ENCODE measurements at places on chromosomes 12 and 14.

DNA sequence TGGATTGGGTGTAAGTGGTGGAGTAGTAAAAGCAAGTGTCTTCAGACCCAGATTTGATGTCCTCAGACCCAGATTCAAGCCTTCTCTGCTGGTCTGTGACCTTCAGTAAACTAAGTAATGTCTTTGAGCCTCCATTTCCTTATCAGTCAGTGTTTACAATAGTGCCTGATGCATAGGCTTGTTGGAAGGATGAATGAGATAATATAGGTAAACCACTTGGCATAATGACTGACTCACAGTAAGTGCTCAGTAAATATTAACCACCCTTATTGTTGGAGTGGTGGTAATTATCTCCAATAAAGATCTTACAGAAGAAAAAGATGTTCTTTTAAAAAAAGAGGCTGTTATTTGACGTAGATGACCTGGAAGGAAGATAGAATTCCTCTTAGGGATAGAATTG is 86.2 kb downstream of the IGF1 start:
- DNase-seq: no peak

DNA sequence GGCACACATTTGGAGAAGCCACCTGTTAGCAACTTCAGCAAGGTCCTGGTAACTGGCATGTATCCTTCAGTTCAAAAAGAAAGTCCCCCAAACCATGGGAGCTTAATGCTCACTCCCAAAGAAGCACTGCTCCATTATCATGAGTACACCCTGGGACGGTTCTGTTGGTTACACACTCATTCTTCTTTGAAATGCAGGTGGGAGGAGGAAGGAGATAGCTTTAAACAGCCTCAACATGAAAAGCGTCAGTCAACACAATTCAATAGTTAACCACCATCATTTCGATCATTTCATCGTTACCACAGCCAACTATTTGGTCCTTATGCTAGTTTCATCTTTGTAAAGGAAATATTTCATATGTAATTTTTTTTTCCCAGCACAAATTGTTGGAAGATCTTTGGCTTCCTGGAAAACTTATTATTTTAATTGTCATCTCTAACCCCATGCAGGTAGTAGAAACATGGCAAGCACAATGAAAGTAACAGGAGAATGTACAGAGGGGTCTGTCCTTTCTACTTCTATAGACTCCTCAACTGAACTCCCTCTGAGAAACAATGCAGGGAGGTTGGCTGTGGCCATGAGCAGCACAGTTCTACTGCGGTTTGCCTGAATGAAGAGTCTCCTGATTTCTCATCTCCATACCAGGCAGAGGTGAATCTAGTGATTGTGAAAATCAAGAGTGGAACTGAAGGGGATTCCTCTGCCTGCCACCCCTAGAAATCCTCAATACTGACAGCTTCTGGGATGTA is 196.4 kb upstream of the FOXN3 start:
- DNase-seq: no peak

GRCh38 chr12:29012673-29013072 is 136.4 kb upstream of the FAR2 start:
- no peak for DNase-seq

DNA sequence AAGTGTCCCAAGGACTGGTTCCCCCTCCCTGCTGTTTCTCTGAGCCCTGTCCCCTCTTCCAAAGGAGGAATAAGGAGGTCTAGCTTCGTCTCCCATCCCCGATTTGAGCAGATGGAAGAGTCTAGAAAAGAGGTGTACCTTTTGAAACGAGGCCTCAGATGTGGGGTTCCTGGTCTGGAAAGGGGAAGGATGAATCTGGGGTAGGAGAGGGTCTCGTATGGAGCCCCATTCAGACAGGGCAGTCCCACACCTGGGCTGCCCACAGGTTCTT is 13.3 kb downstream of the MEG3 start:
- no peak for DNase-seq

DNA sequence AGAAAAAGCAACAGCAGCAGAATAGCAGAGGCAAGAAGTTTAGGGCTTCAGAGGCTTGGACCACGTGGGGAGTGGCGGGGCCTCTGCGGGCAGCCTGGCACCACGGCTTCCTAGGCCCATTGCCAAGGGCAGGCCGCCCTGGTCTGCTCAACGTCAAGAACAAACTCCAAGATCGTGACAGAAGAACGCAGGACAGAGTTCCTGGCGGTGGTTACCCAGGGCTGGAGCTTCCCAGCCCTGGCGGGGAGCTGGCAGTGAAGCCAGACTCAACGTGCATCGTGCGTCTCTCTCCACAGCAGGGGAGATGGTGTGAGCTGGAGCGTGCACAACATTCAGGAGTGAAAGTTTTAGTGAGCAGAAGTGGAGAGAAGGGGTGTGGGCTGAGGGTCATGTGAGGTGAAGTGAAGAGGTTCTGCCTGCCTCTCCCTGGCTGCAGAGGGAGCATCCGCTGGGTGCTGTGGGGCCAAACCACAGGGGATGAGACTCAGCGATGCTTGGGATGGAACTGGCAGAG is 13.9 kb upstream of the CACNA2D4 start:
- DNase-seq: no peak

DNA sequence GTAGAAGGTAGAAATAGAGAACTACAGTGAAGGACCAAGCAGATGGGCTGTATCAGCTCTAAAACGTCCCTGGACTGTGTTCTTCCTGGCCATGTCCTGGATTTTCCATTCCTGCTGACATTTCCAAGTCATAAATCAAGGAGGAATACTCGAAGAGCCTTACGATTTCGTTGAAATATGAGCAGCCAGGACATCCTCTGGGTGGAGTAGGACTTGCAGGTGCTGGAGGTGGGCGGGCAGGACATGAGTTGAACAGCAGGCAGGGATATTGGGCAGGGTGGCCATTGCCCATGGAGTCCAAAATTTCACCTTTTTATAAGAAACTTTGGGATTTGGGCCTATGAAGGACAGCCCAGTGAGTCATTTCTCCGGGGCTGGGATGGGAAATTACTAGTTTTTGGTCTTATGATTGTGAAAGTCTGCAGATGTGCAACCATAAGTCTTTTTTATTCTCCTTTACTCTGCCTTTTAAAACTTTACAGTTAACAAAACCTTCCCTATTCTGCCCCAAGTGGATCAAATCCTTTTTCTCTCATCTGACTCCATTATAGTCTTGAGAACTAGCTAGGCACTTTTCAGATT is 88.8 kb downstream of the TMX1 start:
- no peak for DNase-seq

- no peak for DNase-seq
Measured at GRCh38 chr12:52535574-52535973, 15.4 kb upstream of the KRT5 start.

- DNase-seq: no peak
Measured at GRCh38 chr12:69501154-69501895, 31.1 kb downstream of the FRS2 start.

- DNase-seq: no peak
Measured at GRCh38 chr12:106745181-106745745, 29.2 kb upstream of the RIC8B start.
